Upper lobe of left lung (tissue), 6 donors: ENCODE measurements at places on chromosomes 13 and 19.

DNA sequence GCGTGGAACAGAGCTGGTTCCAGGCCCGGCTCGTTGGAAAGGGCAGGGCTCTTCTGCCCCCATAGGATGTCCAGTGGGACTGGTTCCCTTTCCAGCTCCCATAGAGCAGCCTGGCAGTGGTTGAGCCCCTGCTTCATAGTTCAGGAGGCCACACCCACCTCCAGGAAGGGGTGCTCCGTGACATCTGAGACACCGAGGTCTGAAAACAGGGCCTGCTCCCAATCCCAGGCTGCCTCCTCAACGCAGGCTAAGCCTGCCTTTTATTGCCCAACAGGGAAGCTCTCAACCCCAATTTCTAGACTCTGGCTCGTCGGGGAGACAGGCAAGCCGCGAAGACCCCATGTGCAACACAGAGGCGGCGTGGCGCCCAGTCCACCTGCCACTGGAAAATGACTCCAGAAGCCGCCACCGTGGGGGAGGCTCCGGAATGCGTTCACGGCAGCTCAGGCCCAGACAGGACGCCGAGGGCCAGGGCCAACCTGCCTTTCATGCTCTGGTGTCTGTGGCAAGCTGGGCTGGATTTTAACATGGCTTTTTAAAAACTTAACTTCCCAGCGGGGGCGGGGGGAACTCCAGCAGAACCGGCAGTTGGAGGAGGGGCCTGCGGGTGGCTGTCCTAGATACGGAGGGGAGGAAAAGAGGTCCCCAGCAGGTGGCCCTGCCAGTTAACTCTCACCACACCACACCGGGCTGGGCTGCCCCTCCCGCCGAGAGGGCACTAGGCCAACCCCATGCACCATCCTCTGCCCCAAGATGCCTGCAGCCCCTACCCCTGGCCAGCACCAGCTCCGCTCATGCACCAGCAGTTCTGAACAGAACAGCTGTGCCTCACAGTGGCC is 17.9 kb upstream of the TINCR start:
- no peak for DNase-seq

- DNase-seq = no peak
Measured at GRCh38 chr13:112907286-112907685, 61.7 kb upstream of the MCF2L start.

GRCh38 chr19:8056533-8056932 is 4.0 kb downstream of the CCL25 start:
- DNase-seq = no peak

DNA sequence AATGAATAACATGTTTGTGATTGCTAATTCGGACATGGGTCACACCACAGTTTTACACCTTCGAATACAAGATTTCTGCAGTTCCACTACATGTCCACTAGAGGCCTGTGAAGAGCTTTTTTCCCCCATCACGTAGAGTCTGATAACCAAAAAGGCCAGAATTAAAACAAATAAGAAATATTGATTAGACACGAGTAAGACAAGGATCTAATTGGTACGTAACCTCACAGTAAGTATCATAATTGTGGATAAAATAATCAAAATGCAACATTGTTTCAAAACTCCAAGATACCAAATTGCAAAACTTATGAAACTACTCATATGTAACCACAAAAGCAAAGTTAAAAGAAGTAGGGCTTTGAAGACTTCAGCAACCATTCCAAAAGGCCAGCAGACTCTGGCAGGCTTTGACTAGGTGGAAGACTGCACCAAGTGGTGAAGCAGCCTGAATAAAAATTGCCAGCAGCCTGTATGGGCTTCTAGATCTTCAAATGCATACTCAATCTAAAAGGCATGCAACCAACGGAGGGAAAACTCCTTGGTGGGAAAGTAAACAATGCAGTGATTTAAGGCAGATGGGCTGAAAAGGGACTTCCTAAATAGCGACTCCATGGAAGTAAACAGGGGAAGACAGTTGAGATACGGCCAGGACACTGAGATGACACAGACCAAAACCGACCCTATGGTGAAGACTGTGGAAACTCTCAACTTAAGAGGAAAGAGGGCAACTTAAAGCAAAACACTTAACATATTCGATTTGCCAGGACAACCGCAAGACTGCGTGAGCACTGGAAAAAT is 56.7 kb downstream of the STARD13 start:
- DNase-seq = no peak

GRCh38 chr13:32141462-32141861 is 109.9 kb downstream of the FRY start:
- no peak for DNase-seq

- DNase-seq = peak; percentile 46
Measured at GRCh38 chr19:33296488-33296971, 5.8 kb downstream of the CEBPA start.
